ENCODE measurements at places on chromosomes 3 and 15. TPM values are rescaled to one million over a fixed set of nuclear protein-coding genes. Genes with fewer than 3 reads are reported as not detected.

- DNase-seq: peak; percentile 45
Measured at GRCh38 chr3:101695779-101696372, 9.4 kb upstream of the RPL24 start.

GRCh38 chr15:91881569-91882297 lies 28.2 kb downstream of the SLCO3A1 start:
- no peak for DNase-seq

GRCh38 chr3:116663161-116664110 lies 46.1 kb upstream of the TUSC7 start:
- no peak for DNase-seq

GRCh38 chr15:42650208-42651066 lies 75.0 kb downstream of the STARD9 start:
- DNase-seq: peak; percentile 49

DNA sequence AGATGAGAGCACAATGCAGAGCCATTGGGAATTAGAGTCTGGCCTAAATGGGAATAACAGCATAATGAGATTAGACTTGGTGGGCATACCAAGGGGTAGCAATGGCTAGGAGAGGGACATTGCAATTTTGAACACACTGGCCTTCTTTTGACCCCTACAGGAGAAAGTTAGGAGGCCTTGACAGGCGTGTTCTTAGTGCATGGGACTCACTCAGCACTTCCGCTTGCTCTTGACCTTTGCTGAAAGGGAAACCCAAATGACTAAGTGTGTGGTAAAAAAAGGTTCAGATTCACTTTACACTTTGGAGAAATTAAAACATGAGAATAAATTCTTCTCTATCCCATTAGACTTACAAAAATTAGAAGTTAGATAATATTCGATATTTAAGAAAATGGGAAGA lies 317.4 kb downstream of the DIPK2A start:
- no peak for DNase-seq

- DNase-seq: peak; percentile 42
Measured at GRCh38 chr3:94525043-94525442, 462.2 kb downstream of the NSUN3 start.

DNA sequence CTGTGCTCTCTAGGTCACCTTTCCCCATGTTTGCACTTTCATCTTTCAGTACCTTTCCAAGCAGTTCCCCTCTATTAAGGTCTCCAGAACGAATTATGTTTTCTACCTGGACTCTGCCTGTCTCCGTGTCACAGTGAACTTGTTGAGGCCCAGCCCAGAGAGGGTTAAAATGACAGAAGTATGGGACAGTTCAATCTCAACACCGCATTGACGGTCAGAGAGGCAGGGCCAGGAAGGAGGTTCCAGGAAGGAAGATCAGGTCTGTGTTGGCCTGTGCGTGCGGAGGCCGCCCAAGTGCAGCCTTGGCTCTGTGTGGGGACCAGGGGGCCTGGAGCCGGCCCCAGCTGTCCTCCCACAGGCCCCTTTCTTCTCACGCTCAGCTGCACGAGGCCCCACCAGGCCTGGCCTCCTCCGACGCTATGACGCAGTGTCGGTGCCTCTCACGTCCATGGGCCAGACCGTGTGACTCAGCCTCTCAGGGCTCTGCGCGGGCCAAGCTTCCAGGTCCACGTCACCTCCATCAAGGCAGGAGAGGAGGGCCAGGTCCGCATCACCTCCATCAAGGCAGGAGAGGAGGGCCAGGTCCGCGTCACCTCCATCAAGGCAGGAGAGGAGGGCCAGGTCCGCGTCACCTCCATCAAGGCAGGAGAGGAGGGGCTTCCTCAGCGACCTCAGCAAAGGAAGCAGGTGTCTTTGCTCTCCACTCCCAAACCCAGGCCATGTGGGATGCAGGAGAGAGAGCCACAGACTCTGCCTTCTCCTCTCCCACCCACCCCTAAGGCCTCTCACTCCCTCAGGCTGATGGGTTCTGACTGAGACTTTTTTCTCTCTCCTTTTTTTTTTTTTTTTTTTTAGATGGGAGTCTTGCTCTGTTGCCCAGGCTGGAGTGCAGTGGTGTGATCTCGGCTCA lies 83.1 kb downstream of the CPN2 start:
- DNase-seq: peak; percentile 70

- DNase-seq: no peak
Measured at GRCh38 chr3:62373714-62374333, 474 bp upstream of the FEZF2 start.

Gene SERINC4
- polyA plus RNA-seq: not detected

Gene C3orf62
- 5.0 TPM for polyA plus RNA-seq

Gene IRAK2
- 1.1 TPM for polyA plus RNA-seq
